Keratinocyte (primary cell): ENCODE measurements at places on chromosomes 16 and 17.
A peak's percentile ranks its signal among the peaks of the same experiment; 100 is the strongest.

- H3K27ac ChIP-seq: no peak overlapping the region
- H3K4me3 ChIP-seq: no peak overlapping the region
- DNase-seq: no peak
- no peaks in the 10 kb centered on the region for H3K4me1 ChIP-seq
- H3K36me3 ChIP-seq: no peaks in the 10 kb centered on the region
Measured at GRCh38 chr16:87053016-87053982, 263.9 kb downstream of the C16orf95 start.

DNA sequence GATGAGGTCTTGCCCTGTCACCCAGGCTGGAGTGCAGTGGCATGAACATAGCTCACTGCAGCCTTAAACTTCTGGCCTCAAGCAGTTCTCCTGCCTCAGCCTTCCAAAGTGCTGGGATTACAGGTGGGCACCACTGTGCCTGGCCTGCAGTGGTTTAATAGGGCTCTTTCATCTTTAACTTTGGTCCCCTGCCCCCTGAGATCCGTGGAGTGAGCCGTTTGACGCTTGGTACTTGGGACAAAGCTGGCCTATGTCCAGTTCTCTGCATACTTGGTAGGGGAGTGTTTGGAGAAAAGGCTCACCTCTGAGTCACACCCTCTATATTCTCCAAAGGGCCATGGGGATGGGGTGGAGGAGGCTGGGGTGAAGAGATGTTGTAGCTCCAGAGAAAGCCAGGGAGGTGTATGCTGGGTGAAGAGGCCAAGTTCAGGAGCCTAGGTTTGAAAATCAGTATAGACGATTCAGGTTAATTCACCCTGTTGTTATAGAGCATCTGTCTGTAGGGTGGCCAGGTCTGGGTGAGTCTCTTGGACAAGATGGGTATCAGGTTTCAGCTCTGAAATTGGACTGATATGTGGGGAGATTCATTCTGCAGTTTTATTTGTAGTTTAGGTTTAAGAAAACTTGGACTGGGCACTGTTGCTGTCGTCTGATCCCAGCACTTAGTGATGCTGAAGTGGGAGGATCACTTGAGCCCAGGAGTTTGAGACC, 17.6 kb downstream of the ABCC1 start:
- no peaks in the 10 kb centered on the region for H3K27me3 ChIP-seq
- peaks cover 3% of the 10 kb centered on the region for H3K36me3 ChIP-seq
- H3K27ac ChIP-seq: peak overlapping the region; percentile 47
- H3K4me1 ChIP-seq: peaks cover 18% of the 10 kb centered on the region

GRCh38 chr17:75313941-75314551, 24.8 kb upstream of the SLC25A19 start:
- peaks cover 8% of the 10 kb centered on the region for H3K36me3 ChIP-seq
- no peak overlapping the region for H3K4me3 ChIP-seq
- H3K27me3 ChIP-seq: no peaks in the 10 kb centered on the region
- peaks cover 4% of the 10 kb centered on the region for H3K4me1 ChIP-seq
- no peak for DNase-seq
- no peak overlapping the region for H3K27ac ChIP-seq

GRCh38 chr16:29011112-29011511, 26.3 kb downstream of the LAT start:
- no peak overlapping the region for H3K27ac ChIP-seq
- H3K27me3 ChIP-seq: no peaks in the 10 kb centered on the region
- H3K36me3 ChIP-seq: no peaks in the 10 kb centered on the region
- no peaks in the 10 kb centered on the region for H3K4me1 ChIP-seq
- DNase-seq: no peak

GRCh38 chr17:19770985-19771735, 23.1 kb upstream of the ALDH3A1 start:
- H3K4me3 ChIP-seq: no peak overlapping the region
- H3K27me3 ChIP-seq: no peaks in the 10 kb centered on the region
- peaks cover 2% of the 10 kb centered on the region for H3K36me3 ChIP-seq
- no peak for DNase-seq
- H3K4me1 ChIP-seq: no peaks in the 10 kb centered on the region
- H3K27ac ChIP-seq: no peak overlapping the region

DNA sequence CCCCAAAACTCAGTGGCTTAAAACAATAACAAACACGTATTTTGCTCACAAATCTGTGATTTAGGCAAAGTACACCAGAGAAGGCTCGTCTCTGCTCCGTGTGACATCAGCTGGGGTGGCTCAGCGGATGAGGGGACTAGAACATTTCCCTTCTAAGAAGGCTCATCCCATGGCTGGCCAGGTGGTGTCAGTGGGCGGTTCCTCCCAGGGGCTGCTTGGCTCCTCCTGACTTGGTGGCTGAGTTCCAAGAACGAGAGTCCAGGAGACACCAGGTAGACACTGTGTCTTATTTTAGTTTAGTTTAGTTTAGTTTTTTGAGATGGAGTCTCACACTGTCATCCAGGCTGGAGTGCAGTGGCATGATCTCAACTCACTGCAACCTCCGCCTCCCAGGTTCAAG, 5.6 kb upstream of the CHMP6 start:
- no peak overlapping the region for H3K4me3 ChIP-seq
- peaks cover 16% of the 10 kb centered on the region for H3K27me3 ChIP-seq
- no peak overlapping the region for H3K27ac ChIP-seq

DNA sequence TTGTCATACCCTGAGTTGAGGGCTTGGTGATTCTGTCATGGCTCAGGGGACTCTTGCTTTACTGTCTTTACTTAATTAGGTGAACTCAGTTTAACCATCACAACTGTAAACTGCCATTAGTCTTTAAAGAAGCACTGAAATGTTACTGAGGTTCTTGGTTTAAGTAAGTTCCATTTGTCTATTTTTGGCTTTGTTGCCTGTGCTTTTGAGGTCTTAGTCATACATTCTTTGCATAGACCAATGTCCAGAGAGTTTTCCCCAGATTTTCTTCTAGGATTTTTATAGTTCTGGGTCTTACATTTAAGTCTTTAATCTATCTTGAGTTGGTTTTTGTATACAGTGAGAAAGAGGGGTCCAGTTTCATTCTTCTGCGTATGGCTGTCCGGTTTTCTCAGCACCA, 137.5 kb downstream of the SOCS1 start:
- peaks cover 12% of the 10 kb centered on the region for H3K36me3 ChIP-seq
- DNase-seq: no peak
- no peak overlapping the region for H3K27ac ChIP-seq
